ENCODE measurements at places on chromosomes 4 and X. TPM values are rescaled to one million over a fixed set of nuclear protein-coding genes. Genes with fewer than 3 reads are reported as not detected.

GRCh38 chr4:76616526-76616925, 181.5 kb downstream of the SHROOM3 start:
- no peaks in the 10 kb centered on the region for H3K4me1 ChIP-seq
- H3K27ac ChIP-seq = peak overlapping the region; percentile 89
- H3K27me3 ChIP-seq = no peaks in the 10 kb centered on the region
- H3K36me3 ChIP-seq = no peaks in the 10 kb centered on the region
- H3K4me3 ChIP-seq = no peak overlapping the region
- no peak for DNase-seq

- no peaks in the 10 kb centered on the region for H3K27me3 ChIP-seq
- DNase-seq = no peak
- H3K4me3 ChIP-seq = no peak overlapping the region
- no peaks in the 10 kb centered on the region for H3K36me3 ChIP-seq
- no peaks in the 10 kb centered on the region for H3K4me1 ChIP-seq
Observed at GRCh38 chr4:107974523-107974922, 15.2 kb upstream of the HADH start.

GRCh38 chr4:61202638-61203435, 2.7 kb downstream of the ADGRL3 start:
- H3K27me3 ChIP-seq = peaks cover 40% of the 10 kb centered on the region
- peak; percentile 32 for DNase-seq
- no peak overlapping the region for H3K4me3 ChIP-seq
- H3K4me1 ChIP-seq = peaks cover 16% of the 10 kb centered on the region
- H3K36me3 ChIP-seq = no peaks in the 10 kb centered on the region

- no peaks in the 10 kb centered on the region for H3K27me3 ChIP-seq
- peaks cover 3% of the 10 kb centered on the region for H3K36me3 ChIP-seq
- H3K4me3 ChIP-seq = no peak overlapping the region
- H3K4me1 ChIP-seq = peaks cover 4% of the 10 kb centered on the region
Observed at GRCh38 chr4:151744614-151745013, 16.2 kb downstream of the GATB start.

DNA sequence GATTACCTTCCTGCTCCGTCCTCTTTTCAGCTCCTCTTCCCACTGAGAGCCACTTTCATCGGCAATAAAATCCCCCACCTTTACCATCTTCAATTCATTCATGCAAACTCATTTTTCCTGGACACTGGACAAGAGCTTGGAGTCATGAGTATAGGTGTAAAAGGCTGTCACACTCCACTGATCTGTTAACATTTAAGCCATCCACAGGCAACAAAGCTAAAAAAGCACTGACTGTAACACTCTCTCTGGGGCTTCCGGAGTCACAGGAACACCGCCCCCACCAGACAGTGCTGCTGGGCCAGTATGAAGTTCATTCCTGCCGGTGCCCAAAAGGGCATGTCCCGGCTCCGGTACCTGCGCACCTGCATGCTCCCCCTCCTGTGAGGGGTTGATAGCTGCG, 38.5 kb downstream of the MAGEB5 start:
- no peak overlapping the region for H3K27ac ChIP-seq
- H3K4me1 ChIP-seq = no peaks in the 10 kb centered on the region
- no peaks in the 10 kb centered on the region for H3K27me3 ChIP-seq
- no peak for DNase-seq

The SLIT2 gene
- polyA plus RNA-seq = 68.7 TPM

DNA sequence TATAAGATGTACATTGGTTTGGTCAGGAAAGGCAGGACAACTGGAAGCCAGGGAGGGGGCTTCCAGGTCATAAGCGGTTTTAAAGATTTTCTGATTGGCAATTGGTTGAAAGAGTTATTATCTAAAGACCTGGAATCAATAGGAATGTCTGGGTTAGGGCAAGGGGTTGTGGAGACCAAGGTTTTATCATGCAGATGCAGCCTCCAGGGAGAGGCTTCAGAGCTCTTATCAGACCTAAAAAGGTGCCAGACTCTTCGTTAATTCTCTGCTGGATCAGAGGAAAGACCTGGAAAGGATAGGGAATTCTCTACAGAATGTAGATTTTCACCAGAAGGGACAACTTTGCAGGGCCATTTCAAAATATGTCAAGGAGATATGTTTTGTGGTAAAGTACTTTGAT, 62.8 kb downstream of the BEX3 start:
- H3K4me3 ChIP-seq = no peak overlapping the region
- H3K27me3 ChIP-seq = no peaks in the 10 kb centered on the region
- no peaks in the 10 kb centered on the region for H3K4me1 ChIP-seq
- no peaks in the 10 kb centered on the region for H3K36me3 ChIP-seq

GRCh38 chr4:57270346-57270745, 160.2 kb upstream of the IGFBP7 start:
- DNase-seq = no peak
- peaks cover 4% of the 10 kb centered on the region for H3K4me1 ChIP-seq
- no peak overlapping the region for H3K27ac ChIP-seq
- no peak overlapping the region for H3K4me3 ChIP-seq

All from SK-N-SH (cell line).